ENCODE measurements at places on chromosomes 4 and X. TPM values are rescaled to one million over a fixed set of nuclear protein-coding genes. Genes with fewer than 3 reads are reported as not detected.

GRCh38 chrX:1292575-1293290, 24.1 kb downstream of the CSF2RA start:
- DNase-seq = no peak

Gene POF1B
- not detected for total RNA-seq

- DNase-seq = no peak
Observed at GRCh38 chr4:2867758-2868491, 24.3 kb downstream of the ADD1 start.

- peak; percentile 19 for DNase-seq
Observed at GRCh38 chr4:4327652-4328121, 37.6 kb downstream of the ZBTB49 start.

DNA sequence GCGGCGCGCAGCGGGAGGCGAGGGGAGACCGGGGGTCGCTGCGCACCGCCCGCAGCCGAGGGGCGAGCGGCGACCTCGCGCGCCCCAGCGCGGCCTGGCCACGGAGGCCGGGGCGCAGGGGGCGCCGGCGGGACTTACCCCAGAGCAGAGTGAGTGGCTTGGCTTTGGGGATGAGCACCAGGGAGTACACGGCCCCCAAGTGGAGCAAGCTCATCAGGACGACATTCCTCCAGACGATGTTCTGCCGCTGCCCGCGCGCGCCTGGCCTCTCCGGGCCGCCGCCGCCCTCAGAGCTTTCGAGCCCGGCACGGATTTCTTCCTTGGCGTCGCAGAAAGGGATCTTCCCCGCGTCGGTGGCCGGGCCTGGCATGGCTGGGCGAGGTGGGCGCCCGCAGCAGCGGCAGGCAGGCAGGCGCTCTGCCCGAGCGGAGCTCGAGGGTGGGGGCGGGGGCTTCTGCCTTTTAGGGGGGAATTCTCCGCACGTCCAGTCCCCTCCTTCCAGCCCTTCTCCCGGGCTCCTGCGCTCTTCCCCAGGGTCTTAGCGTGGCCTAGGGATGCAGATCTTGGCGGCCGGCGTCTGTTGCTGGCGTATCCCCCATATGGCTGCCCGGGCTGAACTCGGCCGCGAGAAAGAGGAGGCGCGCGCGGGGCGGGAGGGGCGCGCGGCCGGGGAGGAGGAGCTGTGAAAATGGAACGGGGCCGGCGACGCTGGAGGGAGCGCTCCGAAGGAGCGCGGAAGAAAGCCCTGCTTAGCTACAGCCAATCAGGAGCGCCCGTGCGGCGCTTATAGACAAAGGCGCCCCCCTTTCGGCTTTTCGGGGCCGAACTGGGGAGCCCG, at the start of gene SCD5:
TSS of gene SCD5 (minus strand) at position 629 of the 838 bp plus-strand sequence. CDS start at position 370, 259 bp downstream.
- peak; percentile 26 for DNase-seq

Data from PC-3 (cell line).